HT-29 (cell line): ENCODE measurements at places on chromosomes 6 and 20. TPM values are rescaled to one million over a fixed set of nuclear protein-coding genes. Genes with fewer than 3 reads are reported as not detected.

Gene SLC24A3
- total RNA-seq = not detected in 2 replicates

Gene FAM229B
- total RNA-seq = 0.20 and 0.89 TPM in 2 replicates

GRCh38 chr20:47774131-47774777, 11.0 kb downstream of the SULF2 start:
- no peak for DNase-seq

- no peak for DNase-seq
Measured at GRCh38 chr6:148867862-148868261, 121.0 kb downstream of the UST start.

- DNase-seq = no peak
Measured at GRCh38 chr6:3340358-3340802, 81.6 kb downstream of the PSMG4 start.

- DNase-seq = no peak
Measured at GRCh38 chr20:37285664-37286374, 3.6 kb upstream of the MANBAL start.

DNA sequence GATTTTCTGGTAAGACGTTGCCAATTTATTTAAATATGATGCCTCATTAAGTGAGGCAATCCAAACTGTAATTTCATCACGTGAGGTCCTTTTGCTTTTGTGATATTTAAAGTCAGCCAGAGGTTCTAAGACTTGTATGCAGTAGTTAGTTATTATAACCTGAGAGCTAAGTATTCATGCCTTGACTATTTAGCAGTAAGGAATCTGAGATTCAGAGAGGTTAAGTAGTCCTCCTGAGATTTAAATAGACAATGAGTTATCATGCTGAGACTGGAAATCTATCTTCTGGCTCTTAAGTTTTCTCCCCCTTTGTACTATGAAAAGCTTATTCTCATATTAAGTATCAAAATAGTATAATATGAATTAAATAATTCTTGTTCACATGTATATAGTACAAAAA, 158.0 kb downstream of the UTRN start:
- DNase-seq = no peak

DNA sequence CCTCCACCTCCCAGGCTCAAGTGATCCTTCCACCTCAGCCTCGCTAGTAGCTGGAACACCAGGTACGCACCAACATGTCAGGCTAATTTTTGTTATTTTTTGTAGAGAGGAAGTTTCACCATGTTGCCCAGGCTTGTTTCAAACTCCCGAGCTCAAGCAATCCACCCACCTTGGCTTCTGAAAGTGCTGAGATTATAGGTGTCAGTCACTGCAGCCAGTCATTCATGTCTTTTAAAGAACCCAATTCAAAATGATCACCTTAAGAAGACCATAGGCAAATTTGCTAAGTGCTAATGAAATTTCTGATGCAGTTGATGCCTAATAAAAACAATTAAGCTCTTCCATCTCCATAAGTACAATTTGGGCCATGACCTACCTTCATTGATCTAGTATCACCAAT, 2.6 kb upstream of the VNN2 start:
- no peak for DNase-seq

DNA sequence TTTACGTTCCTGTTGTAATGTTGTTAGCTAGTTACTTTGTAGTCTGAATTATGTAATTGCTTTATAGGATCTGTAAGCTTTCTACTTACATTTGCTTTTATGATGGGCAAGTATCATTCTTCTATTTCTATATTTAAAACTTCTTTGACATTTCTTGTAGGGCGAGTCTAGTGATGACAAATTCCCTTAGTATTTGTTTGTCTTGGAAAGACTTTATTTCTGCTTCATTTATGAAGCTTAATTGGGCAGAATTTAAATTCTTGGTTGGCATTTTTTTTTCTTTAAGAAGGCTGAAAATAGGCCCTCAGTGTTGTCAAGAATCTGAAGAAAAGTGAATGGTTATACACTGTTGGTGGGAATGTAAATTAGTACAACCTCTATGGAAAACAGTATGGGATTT, 506.3 kb downstream of the TENT5A start:
- DNase-seq = no peak

- DNase-seq = no peak
Measured at GRCh38 chr6:148677594-148678476, 69.0 kb upstream of the UST start.

DNA sequence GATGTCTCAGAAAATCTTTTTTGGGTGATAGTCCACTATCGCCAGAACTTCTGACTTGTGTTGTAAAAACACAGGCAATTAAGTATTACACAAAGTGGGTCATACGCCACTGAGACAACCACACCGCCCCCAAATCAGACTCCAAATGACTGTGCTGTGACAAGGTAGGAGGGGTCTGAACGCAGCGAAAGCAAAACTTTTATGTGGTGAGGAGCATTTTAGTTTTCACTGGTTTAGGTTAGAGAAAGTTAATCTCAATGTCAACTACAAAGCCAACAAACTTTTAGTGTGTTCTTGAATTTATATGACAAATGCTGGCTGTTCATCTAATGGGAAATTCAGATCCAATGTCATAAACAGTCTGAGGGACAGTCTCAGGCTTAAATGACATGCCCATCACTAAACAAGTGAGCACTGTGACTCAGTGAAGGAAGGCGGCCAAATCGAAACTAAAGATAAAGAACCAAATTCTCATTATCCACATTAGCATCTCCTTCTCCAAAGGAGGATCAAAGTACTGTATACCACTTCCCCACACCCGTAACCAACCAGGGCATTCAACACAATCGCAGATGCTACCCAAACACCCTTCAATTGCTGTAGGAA, 186.7 kb downstream of the GJA10 start:
- no peak for DNase-seq

GRCh38 chr6:115896538-115897129, 164.1 kb downstream of the FRK start:
- DNase-seq = peak; percentile 56

DNA sequence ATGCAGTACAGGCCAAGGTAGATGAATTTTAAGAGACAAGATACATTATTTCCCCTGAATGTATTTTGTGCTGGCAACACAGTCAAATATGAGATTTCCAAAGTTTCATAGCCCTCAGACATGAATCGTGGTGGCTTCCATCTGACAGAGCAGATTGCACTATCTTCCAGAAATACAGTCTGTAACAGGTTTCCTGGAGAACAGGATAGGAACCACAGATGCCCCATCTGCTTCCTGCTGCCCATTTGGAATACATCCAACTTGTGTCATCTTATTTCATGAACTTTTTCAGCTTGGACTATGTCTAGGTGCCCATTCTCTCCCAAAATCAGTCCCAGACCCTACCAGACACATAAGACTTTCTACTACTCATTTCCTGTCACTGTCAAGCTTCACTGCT, 426.0 kb downstream of the KIF16B start:
- no peak for DNase-seq

GRCh38 chr20:50278684-50279531, 88.3 kb downstream of the CEBPB start:
- DNase-seq = peak; percentile 80

DNA sequence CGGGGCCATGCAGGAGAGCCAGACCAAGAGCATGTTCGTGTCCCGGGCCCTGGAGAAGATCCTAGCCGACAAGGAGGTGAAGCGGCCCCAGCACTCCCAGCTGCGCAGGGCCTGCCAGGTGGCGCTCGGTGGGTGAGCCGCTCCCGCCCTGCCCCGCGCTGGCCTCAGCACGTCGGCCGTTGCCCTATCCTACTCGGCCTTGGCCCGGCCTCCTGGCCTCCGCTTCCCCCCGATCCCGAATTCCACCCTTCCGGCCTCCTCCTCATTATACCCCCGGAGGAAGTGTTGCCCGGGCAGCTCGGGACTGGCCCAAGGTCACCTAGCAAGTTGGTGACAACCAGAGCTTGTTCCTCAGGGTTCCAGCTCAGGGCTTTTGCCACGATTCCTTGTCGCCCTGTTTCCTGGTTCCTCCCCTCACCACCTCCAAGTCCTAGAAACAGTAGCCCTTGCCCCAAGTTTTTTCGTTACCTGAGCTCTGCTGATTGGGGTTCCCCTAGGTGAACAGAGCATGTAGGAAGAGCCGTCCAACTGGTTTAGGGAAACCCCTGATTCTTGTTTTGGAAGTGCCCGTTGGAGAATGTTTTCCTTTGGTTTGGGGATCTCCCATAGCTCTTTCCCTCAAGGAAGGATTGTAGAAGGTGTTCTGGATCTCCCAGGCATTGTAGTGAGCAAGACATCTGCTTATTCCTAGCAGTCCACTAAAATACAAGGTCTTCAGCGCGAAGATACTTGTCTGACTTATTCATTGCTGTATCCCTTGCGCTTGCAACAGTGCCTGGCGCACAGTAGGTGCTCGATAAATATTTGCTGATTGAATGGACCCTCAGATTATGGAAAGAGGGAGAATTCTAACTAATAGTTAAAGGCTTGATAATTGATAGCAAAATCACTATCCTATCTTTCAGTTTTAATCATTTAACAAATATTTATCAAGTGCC, 641 bp downstream of the ARFGEF2 start:
- peak; percentile 86 for DNase-seq

GRCh38 chr6:109381061-109381746, 1.1 kb downstream of the CD164 start:
- DNase-seq = peak; percentile 58

- DNase-seq = peak; percentile 45
Measured at GRCh38 chr20:36461600-36462439, 79.5 kb upstream of the MYL9 start.

GRCh38 chr6:113774127-113774825, 82.9 kb upstream of the MARCKS start:
- DNase-seq = no peak

- no peak for DNase-seq
Measured at GRCh38 chr20:58711266-58712051, 18.9 kb downstream of the NPEPL1 start.
